Activated CD4-positive, alpha-beta T cell treated with anti-CD3 and anti-CD28 coated beads for 4 hours (primary cell): ENCODE measurements at places on chromosomes 4 and X.

- no peak for DNase-seq
These were observed 32.1 kb downstream of the NUDT6 start for GRCh38 chr4:122890147-122890795.

DNA sequence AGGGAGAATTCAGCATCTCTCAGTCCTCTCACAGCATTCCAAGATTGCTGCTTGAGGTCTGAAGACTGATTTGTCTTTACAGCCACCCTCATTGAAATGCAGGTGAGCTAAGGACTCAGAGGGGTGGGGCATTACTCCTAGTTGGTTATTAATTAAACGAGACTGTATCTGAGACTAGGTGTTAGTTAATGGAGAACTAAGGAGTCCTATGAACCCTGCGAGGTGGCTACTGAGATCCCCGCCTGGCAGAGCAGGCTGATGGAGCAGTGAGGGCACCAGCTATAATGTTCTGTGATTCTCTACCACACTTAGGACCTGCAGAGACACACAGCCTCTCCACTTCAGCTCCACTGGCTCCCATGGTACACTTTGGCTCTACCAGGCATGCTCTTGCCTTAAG, 215.3 kb downstream of the MID1IP1 start:
- DNase-seq: no peak

DNA sequence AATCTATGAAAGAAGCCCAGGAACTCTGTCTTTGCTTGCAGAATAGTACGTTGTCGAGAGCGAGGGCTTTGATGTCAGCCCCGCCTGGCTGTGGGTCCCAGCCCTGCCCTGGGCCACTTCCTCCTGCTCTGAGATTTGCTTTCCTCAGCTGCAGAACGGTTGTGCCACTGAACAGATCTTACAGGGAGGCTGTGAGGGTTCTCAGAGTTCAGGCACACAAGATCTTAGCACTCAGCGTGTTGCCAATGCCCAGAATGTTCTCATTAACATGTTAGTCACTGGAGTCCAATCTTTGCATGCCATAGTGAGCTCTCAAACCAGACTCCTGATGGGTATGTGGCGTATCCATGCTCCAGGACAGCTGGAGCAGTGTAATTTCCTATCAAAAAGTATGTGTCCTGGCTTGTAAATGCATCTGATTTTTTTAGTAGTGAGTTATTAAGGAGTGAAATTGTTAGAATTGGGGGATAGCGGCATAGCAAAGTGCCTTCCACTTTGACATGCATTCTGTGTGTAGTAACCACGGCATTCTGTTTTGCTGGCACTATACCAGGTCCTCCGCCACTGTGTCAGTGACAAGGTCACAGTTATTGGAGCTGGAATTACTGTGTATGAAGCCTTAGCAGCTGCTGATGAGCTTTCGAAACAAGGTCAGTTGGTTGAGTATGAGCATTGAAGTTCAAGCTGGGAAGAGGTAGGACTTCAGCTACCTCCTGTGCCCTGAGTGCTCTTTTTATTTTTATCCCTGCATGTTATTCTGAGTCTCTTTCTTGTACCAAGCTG, 31.6 kb downstream of the TKTL1 start:
- DNase-seq: no peak

DNA sequence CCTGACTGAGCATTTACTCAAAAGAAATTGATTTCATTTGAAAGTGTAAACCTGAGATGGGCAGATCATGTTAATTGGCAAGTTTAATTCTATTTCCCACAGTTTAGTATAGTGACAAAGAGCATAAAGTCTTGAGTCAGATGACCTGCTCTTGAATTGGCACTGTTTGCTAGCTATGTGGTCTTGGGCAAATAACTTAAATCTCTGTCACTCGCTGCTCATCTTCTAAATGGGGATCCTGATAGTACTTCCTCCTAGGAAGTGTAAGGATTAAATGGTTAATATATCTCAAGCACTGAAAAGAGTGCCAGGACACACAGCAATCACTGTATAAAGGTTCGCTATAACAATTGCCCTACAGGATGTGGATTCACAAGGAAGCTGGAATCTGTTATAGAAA, 242.8 kb upstream of the JADE1 start:
- DNase-seq: no peak

DNA sequence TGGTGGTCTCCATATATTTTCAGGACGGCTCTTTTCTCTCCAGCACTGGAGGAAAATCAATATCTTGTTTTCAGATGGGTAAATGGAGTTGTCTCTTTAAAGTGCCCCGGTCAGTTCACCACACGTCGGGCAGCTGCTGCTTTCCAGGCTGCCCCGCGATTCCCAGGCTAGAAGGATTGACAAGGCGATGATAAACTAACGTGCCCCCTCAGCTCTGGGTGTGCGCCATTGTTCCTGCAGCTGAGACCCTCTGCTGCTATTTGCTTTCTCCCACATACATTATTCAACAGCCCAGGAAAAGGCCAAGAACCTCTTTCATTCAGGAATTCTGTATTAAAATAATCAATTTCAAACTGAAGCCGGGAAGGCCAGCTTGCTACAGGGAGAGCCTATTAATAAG, 254.5 kb downstream of the SOX3 start:
- no peak for DNase-seq

GRCh38 chr4:7137326-7138200, 54.8 kb upstream of the SORCS2 start:
- no peak for DNase-seq

GRCh38 chr4:173159791-173160190, 8.8 kb upstream of the GALNT7 start:
- no peak for DNase-seq

DNA sequence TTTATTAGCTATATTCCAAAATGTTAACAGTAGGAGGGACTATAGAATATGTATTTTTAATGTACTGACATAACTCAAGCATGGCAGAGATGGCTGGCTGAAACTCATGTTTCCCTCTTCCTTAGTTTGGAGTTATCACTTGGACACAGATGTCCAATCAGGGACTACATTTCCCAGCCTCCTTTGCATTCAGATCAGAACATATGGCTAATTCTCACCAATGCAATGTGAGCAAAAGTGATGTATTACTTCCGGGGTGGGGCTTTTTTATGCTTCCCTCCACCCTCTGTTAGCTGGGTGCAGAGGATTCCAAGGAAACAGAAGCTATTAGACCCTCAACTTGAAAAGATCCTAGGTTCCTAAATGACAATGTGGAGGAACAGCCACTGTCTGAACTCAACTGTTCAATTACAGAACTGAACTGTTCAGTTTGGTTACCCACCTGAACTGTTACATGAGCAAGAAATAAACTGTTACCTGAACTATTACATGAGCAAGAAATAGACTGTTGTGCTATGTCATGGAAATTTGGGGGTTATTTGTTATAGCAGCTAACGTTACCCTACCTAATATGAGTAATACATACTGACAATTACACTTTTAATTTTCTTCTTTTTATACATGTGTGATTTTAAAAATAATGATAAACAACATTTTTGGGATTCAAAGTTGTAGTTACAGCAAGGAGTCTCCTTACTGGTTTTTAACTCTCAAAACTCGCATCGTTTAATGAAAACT, 29.6 kb upstream of the ERVMER34-1 start:
- no peak for DNase-seq

GRCh38 chr4:2900741-2901140, 57.1 kb downstream of the ADD1 start:
- DNase-seq: no peak

DNA sequence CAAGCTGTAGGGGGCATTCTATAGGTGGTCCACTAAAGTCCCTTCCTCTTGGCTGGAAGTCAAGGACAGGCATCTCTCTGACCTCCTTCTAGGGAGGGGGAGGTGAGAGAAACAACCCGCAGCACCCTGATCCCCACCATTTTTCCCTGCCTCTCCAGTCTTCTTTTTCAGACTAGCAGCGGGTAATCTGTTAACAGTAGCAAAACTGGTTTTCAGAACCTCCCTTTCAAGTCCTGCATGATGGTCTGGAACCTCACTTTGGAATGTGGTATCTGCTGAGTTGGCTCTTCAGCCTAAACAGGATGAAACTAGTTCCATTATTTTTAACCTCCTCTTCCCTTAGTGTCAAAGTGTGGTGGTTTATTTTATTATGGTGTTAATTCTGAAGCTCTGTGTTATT, 196.0 kb downstream of the NWD2 start:
- DNase-seq: no peak

DNA sequence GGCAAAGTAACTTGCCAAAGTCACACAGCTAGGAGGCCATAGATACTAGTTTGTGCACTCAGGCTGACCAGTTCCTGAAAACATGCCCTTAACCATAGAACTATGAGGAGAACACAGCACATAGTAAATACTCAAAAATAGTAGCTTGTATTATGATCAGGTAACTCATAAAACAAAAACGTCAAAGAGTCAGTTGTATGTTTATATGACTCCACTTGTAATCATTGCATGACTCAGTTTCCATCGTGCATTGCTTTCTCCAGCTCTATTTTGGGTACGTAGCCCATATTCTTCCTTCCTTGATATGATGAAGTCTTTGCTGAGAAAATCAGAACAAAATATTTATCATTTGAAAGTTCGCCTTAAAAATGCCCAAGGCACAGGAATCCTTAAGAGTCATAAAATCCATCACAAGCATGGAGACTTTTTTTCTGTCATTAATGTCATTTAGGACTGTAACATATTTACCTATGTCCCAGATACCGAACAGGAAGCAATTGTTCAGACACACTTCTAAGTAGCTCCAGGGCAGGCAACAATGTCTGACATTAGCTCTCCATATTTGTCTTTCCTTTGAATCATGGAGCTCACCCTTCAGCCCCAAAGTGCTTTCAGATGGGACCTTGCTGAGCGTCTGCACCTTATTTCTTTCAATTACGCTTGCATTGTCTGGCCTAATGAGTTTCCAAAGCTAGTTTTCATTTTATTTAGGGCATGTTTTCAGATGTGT, 11.2 kb upstream of the MID1 start:
- no peak for DNase-seq

DNA sequence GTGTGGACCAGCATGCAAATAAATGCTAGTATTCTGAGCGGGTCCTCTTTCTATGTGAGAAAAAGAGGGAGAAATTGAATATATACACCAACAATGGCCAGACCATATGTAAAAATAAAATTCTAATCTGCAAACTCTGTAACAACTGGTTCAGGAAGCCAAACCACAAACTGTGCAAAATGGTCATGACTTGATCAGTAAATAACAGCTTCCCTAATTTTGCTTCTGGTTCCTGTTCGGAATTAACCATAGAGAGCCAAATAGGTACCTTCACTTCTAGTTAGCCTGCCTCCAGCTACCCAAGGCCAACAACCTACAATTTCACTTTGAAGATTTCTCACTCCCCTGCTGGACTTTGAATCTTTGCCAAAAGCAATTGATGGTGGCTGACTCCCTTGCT, 1313.2 kb downstream of the ADGRL3 start:
- no peak for DNase-seq

GRCh38 chr4:38696697-38697096, 32.7 kb downstream of the KLF3 start:
- DNase-seq: no peak

GRCh38 chr4:159158985-159159384, 56.1 kb downstream of the RAPGEF2 start:
- DNase-seq: no peak

GRCh38 chr4:13830449-13830848, 202.9 kb upstream of the BOD1L1 start:
- DNase-seq: no peak

- DNase-seq: no peak
These were observed 788.0 kb downstream of the C4orf33 start for GRCh38 chr4:129883996-129884395.

GRCh38 chr4:140686796-140687195, 69.4 kb downstream of the TBC1D9 start:
- DNase-seq: no peak

- DNase-seq: no peak
These were observed 110.3 kb downstream of the HMX1 start for GRCh38 chr4:8761167-8761823.

DNA sequence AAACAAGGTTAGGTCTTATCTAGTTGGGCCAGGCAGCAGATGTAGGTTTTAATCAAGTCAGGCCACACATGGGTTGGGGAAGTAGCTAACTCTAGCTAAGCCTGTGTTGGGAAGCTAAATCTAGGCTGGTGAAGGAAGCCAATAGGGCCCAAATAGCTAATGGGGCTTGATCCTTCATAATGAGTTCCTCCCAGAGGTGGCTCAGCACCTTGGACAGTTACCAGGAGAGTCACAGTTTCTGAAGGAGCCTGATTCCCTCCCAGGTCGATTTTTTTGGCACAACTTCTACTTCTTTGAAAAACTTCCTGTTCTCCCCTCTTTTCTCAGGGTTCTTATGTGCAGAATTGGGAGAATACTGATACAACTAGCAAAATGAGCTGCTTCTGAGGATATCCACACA, 242.5 kb upstream of the PRPS2 start:
- DNase-seq: no peak

DNA sequence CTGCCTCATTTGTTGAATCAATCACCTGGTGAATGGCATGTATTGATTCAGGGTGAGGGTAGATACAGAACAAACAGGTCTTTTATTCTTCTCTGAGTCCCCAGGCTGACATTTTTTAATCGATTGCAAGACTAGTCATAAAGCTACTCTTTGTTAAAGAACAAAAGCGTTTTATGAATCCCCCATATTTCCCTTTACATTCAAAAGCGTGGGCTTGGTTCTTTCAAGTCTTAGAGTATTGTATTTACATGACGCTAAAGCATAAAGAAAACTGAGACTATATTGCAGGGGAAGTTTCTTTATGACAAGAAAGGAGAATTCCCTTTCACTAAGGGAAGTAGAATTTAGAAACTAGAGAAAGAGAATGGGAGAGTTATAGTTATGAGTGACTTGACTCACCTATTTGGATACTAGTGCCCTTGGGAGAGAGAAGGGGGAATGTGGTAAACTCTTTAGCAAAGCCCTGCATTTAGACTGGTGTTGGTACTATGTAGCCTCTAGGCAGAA, 69.3 kb upstream of the PDE5A start:
- no peak for DNase-seq

DNA sequence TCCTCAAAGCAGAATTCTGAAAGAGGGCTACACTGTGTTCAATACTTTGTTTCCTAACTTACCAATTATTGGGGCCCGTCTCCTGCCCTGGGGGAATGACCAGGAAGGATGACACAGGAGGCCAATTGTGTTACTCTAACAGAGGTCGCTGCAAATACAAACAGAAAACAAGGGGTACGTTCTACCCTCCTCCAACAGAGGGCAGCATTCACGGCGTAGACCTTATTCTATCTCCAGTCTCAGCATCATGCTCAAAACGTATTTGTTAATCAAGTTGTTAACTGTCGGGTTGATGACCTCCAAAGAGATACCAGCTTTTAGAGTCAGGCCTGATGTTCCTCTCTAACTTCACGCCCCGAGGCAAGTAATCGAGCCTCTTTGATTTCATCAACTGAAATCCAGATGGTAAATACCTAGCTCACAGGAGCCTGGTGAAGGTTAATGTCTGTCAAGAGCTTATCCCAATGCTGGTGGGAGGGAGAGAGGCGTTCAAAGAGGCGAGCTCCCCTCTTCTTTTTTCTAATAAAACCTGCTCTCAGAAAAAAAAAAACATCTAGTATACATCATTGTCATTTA, 181.0 kb upstream of the KCNIP4 start:
- DNase-seq: no peak
